ENCODE measurements at places on chromosomes 3 and 15.

DNA sequence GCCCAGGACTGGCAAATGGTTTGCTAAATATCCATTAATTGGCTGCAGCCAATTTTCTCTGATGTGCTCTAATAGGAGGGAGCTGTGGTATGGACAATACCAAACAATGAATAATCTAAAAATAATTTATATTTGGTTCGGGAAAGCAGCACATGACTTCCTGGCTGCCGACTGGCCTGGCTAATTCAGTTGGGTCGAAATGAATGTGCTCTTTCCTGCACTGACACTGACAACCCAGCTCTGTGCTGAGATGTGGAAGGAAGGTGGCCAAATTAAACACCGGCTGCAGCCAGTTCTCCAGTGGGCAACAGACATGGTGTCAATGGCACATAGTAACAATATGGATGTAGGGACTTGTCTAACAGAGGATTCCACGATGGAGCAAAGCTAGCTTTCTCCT is 21.1 kb upstream of the COLQ start:
- DNase-seq = no peak

- DNase-seq = no peak
Observed at GRCh38 chr3:54213907-54214306, 91.6 kb downstream of the CACNA2D3 start.

GRCh38 chr3:65855370-65856100 is 183.2 kb downstream of the MAGI1 start:
- DNase-seq = no peak

DNA sequence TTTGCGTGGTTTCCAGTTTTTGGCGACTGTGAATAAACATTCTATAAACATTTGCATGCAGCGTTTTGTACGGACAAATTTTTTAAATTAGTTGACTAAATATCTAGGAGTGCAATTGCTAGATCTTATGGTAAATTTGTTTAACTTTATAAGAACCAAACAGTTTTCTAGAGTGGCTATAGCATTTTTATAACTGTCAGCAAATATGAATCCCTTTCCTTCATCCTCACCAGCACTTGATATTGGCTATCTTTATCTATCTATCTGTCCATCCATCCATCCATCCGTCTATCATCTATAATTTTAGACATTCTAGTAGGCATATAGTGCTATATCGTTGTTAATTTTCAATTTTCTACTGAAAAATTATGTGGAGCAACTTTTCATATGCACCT is 158.4 kb upstream of the CHRNA7 start:
- DNase-seq = no peak

GRCh38 chr3:9703736-9704346 is at the start of gene CPNE9:
TSS of gene CPNE9 (plus strand) at chr3:9703833. CDS start at chr3:9703997, 164 bp downstream.
- DNase-seq = peak; percentile 83

GRCh38 chr15:29942548-29942947 is 120.3 kb upstream of the TJP1 start:
- no peak for DNase-seq

DNA sequence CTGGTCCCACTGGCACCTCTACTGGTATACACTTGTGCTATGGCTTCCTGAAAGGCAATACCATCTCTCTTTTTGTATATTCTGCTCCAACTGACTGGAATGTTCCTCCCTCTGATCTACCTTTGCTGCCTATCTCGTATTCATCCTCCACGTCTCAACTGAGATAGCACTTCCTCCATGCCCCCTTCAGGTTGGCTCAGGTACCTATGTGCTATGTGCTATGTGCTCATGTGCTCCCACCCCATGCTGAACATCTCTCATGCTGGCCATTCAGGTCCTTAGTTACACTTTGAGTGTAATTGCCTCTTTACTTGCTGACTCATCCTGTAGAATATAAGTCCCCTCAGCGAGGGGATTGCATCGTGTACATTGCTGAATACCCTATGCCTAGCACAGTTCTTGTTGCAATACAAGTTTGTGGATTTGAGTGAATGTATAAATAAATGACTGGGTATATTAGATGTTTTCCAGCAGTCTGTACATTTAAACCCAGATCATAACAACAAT is 156.9 kb downstream of the SOX2 start:
- no peak for DNase-seq

GRCh38 chr15:39432912-39433348 is 147.9 kb upstream of the THBS1 start:
- no peak for DNase-seq
